Endothelial cell (in vitro differentiated cells): ENCODE measurements at places on chromosomes 6 and 20. TPM values are rescaled to one million over a fixed set of nuclear protein-coding genes. Genes with fewer than 3 reads are reported as not detected.

DNA sequence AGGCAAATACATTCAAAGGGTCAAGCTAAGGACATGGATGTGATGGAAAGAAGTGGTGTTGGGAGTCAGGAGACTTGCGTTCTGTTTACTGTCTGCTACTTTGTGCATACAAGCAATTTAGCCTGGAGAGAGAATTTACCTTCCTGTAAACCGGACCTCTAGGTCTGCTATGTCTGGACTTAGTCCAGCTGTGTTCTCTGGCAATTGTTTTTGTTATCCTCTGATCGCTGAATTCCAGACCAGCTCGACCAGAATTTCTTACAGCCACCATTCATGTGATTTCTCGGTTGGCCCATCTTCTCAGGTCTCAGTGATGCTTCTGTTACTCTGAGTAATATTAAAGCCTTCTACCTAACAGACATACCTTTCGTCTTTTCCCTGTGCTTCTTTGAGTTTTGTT is 75.2 kb downstream of the LRRC1 start:
- no peaks in the 10 kb centered on the region for H3K27me3 ChIP-seq
- H3K4me3 ChIP-seq = no peak overlapping the region
- H3K4me1 ChIP-seq = no peaks in the 10 kb centered on the region
- no peaks in the 10 kb centered on the region for H3K36me3 ChIP-seq
- no peak overlapping the region for H3K27ac ChIP-seq
- no peak for DNase-seq

DNA sequence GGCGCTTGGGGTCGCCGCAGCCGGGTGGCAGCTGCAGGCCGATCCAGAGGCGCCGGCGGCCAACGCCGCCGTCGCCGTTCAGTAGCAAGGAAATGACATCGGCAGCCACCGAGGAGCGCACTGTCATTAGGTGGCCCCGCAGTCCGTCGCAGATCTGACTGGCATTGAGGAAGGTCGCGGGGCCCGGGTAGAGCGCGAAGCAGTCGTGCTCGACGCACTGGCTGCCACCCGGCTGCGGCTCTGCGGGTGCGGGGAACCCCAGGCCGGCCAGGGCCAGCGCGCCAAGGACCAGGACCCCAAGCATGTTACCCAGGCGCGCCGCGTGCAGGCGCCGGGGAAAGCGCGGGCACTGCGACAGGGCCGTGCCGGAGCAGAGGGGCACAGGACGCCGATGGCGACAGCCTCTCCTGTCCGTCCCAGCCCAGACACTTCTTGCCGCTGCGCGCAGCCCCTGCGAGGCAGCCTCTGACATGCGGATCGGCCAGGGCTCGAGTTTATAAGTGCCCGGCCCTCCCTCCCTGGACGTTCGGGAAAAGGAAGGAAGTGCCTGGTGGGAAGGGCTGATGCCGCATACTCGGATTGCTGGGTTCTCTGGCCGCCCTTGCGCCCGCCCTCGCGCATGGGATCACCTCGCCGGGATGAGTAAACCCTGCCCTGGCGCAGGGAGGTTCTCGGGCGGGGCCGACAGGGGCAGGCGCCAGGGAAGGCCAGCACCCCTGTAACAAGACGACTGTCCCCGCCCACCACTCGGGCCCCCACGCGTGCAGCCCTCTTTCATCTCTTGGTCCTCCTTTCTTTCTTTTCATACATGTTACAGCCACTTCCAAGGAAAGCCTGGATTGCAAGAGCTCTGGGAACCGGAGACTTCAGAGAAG is at the start of gene THBD:
Gene THBD, minus strand, starts transcription at position 472 of the 875 bp plus-strand sequence. Its CDS starts 168 bp downstream, at position 304.
- H3K4me3 ChIP-seq = peak within 1 kb of the TSS; percentile 96
- DNase-seq = peak; percentile 76
- peaks cover 7% of the 10 kb centered on the region for H3K36me3 ChIP-seq
- H3K4me1 ChIP-seq = peaks cover 47% of the 10 kb centered on the region
- H3K27ac ChIP-seq = peak within 1 kb of the TSS; percentile 82
- peaks cover 19% of the 10 kb centered on the region for H3K27me3 ChIP-seq

GRCh38 chr6:121595646-121596045 is 160.2 kb downstream of the GJA1 start:
- no peaks in the 10 kb centered on the region for H3K36me3 ChIP-seq
- DNase-seq = no peak
- no peak overlapping the region for H3K27ac ChIP-seq
- no peak overlapping the region for H3K4me3 ChIP-seq
- H3K27me3 ChIP-seq = no peaks in the 10 kb centered on the region
- H3K4me1 ChIP-seq = no peaks in the 10 kb centered on the region

GRCh38 chr20:53579581-53580375 is 13.9 kb downstream of the ZNF217 start:
- H3K27ac ChIP-seq = peak overlapping the region; percentile 34
- H3K27me3 ChIP-seq = no peaks in the 10 kb centered on the region
- DNase-seq = no peak
- H3K4me1 ChIP-seq = peaks cover 36% of the 10 kb centered on the region
- H3K4me3 ChIP-seq = no peak overlapping the region
- peaks cover 45% of the 10 kb centered on the region for H3K36me3 ChIP-seq

- no peak overlapping the region for H3K4me3 ChIP-seq
- DNase-seq = no peak
- no peak overlapping the region for H3K27ac ChIP-seq
Measured at GRCh38 chr6:13217206-13217905, 111.0 kb downstream of the TBC1D7 start.

- no peak overlapping the region for H3K27ac ChIP-seq
- H3K4me1 ChIP-seq = peaks cover 9% of the 10 kb centered on the region
- peaks cover 7% of the 10 kb centered on the region for H3K27me3 ChIP-seq
- DNase-seq = peak; percentile 35
- H3K36me3 ChIP-seq = no peaks in the 10 kb centered on the region
Measured at GRCh38 chr20:6768228-6769140, 998 bp downstream of the BMP2 start.

DNA sequence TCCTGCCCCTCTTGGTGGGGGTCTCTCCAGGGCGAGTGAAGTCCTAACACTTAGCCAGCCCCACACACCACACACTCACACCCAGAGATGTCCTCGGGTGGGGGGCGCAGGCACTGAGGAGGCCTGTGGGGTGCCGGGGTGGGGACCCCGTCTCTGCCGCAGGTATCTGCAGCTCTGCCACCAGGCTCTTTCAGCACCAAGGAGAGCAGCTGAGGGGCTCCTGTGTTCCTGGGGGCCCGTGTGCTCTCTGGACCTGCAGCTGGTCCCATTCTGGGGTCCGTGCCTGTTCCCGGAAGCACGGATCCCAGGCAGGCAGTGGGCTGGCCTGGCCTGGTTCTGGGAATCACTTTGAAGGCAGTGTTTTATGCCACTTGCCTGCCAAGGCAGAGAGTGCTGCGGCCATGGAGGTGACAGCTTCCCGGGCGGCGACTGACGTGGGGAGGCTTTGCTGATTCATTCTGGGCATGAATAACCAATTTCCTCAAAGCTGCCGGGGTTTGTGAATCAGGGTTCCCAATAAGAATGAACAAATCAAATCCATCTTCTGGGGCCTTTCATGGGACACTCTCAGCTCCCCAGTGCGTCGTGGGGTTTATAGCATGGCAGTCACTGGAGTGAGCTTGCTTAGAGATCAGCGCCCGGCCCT is 54.4 kb upstream of the SLCO4A1 start:
- H3K4me1 ChIP-seq = no peaks in the 10 kb centered on the region
- no peak overlapping the region for H3K27ac ChIP-seq
- peaks cover 3% of the 10 kb centered on the region for H3K36me3 ChIP-seq
- DNase-seq = peak; percentile 33
- peaks cover 7% of the 10 kb centered on the region for H3K27me3 ChIP-seq

DNA sequence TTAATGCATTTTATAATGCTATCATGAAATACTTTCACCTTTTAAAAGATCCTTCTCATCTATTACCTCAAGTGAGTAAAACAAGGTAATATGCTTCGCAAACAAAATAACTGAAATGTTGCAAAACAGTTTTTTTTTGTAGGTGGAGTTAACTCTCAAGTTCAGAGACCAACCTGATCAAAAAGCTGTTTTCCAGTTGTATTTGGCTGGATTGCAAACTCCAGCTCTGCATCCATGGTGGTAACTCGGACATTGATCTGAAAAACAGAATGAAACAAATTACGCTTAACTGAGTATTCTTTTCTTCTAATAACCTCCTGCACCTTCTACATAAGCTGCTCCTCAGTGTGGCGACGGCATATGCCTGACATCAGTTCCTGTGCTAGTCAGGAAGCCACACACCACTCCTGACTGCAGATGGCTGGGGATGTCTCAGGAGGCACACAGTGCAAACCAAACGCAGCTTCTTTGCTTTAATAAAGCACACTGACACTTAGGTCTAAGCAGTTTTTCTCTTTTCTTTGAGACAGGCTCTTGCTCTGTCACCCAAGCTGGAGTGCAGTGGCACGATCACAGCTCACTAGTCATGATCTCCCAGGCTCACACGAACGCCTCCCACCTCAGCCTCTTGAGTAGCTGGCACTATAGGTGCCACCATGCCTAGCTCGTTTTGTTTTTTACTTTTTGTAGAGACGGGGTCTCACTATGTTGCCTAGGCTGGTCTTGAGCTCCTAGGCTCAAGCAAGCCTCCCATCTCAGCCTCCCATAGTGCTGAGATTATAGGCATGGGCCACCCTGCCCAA is 29.9 kb downstream of the EZR start:
- no peak overlapping the region for H3K4me3 ChIP-seq
- H3K27me3 ChIP-seq = peaks cover 2% of the 10 kb centered on the region
- peaks cover 29% of the 10 kb centered on the region for H3K36me3 ChIP-seq

GRCh38 chr20:8670893-8671215 is 398.0 kb upstream of the PLCB4 start:
- H3K4me1 ChIP-seq = no peaks in the 10 kb centered on the region
- no peaks in the 10 kb centered on the region for H3K27me3 ChIP-seq
- no peak overlapping the region for H3K4me3 ChIP-seq

DNA sequence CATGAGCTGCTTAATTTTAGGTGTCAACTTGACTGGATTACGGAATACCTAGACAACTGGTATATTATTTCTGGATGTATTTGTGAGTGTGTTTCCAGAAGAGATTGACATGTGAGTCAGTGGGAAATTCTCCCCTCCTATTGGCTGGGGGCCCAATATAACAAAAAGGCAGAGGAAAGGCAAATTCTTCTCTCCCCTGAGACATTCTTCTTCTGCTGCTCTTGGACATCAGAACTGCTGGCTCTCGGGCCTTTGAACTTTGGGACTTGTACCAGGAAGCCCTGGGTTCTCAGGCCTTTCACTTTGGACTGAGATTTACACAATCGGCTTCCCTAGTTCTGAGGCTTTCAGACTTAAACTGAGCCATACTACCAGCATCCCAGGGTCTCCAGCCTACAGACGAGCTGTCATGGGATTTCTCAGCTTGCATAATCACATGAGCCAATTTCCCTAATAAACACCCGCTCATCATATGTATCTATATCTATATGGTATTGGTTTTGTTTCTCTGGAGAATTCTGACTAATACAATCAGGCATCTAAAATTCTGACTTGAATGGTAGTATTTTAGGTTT is 7.6 kb upstream of the BTN3A3 start:
- peaks cover 3% of the 10 kb centered on the region for H3K27me3 ChIP-seq
- DNase-seq = no peak
- H3K27ac ChIP-seq = no peak overlapping the region
- peaks cover 19% of the 10 kb centered on the region for H3K4me1 ChIP-seq
- H3K36me3 ChIP-seq = peaks cover 61% of the 10 kb centered on the region

- DNase-seq = no peak
- H3K36me3 ChIP-seq = no peaks in the 10 kb centered on the region
- H3K27ac ChIP-seq = no peak overlapping the region
- no peaks in the 10 kb centered on the region for H3K27me3 ChIP-seq
- H3K4me3 ChIP-seq = no peak overlapping the region
Measured at GRCh38 chr6:90997076-90997475, 410.2 kb upstream of the MAP3K7 start.

GRCh38 chr6:105400501-105400900 is 2.4 kb downstream of the PREP start:
- peaks cover 43% of the 10 kb centered on the region for H3K4me1 ChIP-seq
- H3K4me3 ChIP-seq = no peak overlapping the region
- H3K27me3 ChIP-seq = peaks cover 4% of the 10 kb centered on the region

RSPO3 gene
- 0.59 TPM for total RNA-seq

RRAGD gene
- 9.8 TPM for total RNA-seq

LTV1 gene
- total RNA-seq = 20.7 TPM

OTOR gene
- 4.5 TPM for total RNA-seq

ERVFRD-1 gene
- total RNA-seq = not detected

RNF39 gene
- not detected for total RNA-seq

PPP1R16B gene
- total RNA-seq = 46.9 TPM

WFDC10B gene
- not detected for total RNA-seq

CEP162 gene
- 14.3 TPM for total RNA-seq

MSH5 gene
- total RNA-seq = 16.1 TPM
